Mesothelial cell of epicardium (in vitro differentiated cells): ENCODE measurements at places on chromosomes 1 and 21. TPM values are rescaled to one million over a fixed set of nuclear protein-coding genes. Genes with fewer than 3 reads are reported as not detected.

UBE2U gene
- total RNA-seq, result not detected in 3 replicates

GRCh38 chr1:196148367-196148970, 459.8 kb downstream of the KCNT2 start:
- H3K27me3 ChIP-seq, result no peaks in the 10 kb centered on the region
- no peak overlapping the region for H3K4me3 ChIP-seq
- H3K27ac ChIP-seq, result no peak overlapping the region
- no peak for DNase-seq
- H3K36me3 ChIP-seq, result no peaks in the 10 kb centered on the region

- H3K27ac ChIP-seq, result peak overlapping the region; percentile 95
- DNase-seq, result no peak
- no peaks in the 10 kb centered on the region for H3K27me3 ChIP-seq
- H3K36me3 ChIP-seq, result peaks cover 5% of the 10 kb centered on the region
- H3K4me1 ChIP-seq, result peaks cover 60% of the 10 kb centered on the region
Measured at GRCh38 chr1:149986486-149987296, 23.8 kb downstream of the OTUD7B start.

DNA sequence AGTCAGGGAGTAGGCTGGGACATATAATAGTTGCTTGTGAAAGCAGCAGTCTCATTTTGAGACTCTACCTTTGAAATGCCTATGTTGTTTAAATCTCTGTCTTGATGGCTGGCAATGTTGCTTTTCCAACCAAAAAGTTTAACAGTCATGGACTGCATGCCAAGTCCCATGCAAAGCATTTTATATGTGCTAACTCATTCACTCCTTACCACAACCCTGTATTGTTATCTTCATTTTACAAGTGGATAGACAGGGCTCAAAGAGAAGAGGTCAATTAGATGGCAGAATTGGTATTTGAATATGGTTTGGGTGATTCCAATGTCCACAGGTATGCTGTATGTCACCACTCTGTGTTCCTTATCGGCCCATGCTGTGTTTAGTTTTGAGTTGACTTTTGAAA, 331.4 kb upstream of the USP24 start:
- no peaks in the 10 kb centered on the region for H3K36me3 ChIP-seq
- no peak overlapping the region for H3K27ac ChIP-seq
- H3K27me3 ChIP-seq, result no peaks in the 10 kb centered on the region
- no peak overlapping the region for H3K4me3 ChIP-seq
- no peak for DNase-seq

GRCh38 chr1:114853584-114853983, 1.1 kb upstream of the SYCP1 start:
- no peaks in the 10 kb centered on the region for H3K4me1 ChIP-seq
- no peak overlapping the region for H3K27ac ChIP-seq
- no peak overlapping the region for H3K4me3 ChIP-seq
- no peaks in the 10 kb centered on the region for H3K36me3 ChIP-seq
- H3K27me3 ChIP-seq, result peaks cover 50% of the 10 kb centered on the region

- no peak overlapping the region for H3K4me3 ChIP-seq
- no peak overlapping the region for H3K27ac ChIP-seq
- DNase-seq, result no peak
- H3K4me1 ChIP-seq, result peaks cover 12% of the 10 kb centered on the region
- no peaks in the 10 kb centered on the region for H3K27me3 ChIP-seq
- no peaks in the 10 kb centered on the region for H3K36me3 ChIP-seq
Measured at GRCh38 chr1:239566074-239566473, 179.7 kb downstream of the CHRM3 start.

DNA sequence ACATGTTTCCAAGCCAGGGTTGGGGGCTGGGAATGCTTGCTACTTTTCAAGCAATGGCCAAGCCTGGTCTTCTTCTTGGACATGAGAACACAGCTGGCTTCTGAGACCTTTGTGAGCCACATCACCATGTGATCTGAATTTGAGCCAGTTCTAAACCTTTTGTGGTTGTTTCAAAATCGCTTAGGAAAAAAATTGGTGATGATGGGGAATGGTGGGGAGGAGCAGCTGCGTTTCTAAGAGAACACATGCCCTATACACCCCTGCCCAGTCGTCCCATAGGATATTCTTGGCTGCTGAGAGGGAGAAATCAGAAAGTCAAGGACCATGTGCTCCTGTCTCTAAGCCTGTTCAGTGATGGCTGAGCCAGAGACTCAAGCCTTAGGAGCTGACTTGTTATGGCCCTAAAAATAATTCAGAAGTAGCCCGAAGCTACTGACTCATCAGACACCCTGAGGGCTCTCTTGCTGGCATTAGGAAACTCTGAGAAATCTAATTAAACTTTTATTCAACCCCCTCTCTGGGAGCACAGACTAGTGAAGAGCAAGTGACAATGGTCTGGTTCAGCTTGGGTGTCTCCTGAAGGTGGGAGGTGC, 30.5 kb downstream of the CCDC185 start:
- peaks cover 10% of the 10 kb centered on the region for H3K4me1 ChIP-seq
- no peak overlapping the region for H3K4me3 ChIP-seq
- no peaks in the 10 kb centered on the region for H3K36me3 ChIP-seq
